T follicular helper cell (primary cell): ENCODE measurements at places on chromosomes 2 and 18.

- no peak for DNase-seq
These were observed 142.7 kb downstream of the PRKCE start for GRCh38 chr2:45794134-45794617.

DNA sequence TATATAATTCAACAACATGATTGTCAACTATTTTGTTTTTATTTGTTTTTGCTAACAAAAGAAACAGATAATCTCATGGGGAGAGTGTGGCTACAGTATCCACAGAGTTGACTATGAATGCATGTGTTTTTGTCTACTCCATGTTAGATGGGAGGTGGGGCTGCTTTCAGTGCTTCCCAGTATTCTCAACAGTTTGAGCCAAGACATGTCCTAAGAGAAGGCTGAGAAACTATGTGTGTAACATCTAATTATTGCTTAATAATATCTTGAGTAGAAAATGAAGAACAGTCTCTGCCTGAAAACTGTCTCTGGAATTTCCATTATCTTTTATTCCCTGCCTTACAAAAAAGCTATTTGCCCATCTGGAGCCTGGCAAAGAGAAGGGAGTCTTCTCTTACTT, 178.8 kb upstream of the MMADHC start:
- DNase-seq, result no peak

GRCh38 chr2:235990344-235990743, 177.8 kb downstream of the GBX2 start:
- no peak for DNase-seq

- no peak for DNase-seq
These were observed 37.0 kb downstream of the MAL start for GRCh38 chr2:95062242-95063085.

DNA sequence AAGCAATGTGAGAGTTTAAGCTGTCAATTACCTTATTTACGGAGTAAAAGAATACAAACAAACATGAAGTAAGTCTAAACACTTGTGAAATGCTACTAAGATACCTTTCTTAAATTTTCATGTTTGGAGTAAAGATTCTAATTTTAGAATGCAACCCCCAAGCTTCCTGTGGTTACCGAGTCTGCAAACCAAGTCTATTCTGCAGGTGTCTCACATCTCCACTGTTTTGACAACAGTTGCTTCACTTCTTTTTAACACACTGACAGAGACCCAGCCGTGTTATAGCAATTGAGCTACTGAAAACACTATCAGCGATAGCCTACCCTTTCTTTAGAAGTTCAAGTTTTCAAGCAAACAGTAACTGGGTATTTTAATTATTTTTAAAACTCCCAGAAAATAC, 608.3 kb downstream of the ERBB4 start:
- DNase-seq, result no peak

GRCh38 chr2:151649966-151650365, 84.3 kb downstream of the NEB start:
- DNase-seq, result no peak

GRCh38 chr2:29562896-29563295, 358.5 kb downstream of the ALK start:
- DNase-seq, result no peak
